ENCODE measurements at places on chromosomes 1 and 21.
A peak's percentile ranks its signal among the peaks of the same experiment; 100 is the strongest.

DNA sequence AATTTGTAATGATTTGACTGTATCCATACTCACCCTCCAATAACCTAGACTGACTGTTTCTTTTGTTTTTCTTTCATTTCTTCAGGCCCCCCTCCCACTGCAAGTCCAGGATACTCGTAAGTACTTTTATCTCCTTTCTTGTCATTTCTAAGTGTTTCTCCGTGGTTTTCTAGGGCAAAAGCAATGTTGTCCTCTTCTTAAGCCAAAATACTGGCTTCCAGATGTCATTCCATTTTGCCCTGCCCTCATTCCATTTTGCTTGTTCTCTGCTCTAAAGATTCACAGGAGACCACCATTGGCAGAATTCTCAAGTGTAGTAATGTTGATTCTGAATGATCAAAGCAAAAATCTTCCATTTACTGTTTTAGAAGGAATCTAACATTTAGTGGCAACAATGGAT, 152.8 kb upstream of the UBE2U start:
- no peak for DNase-seq

DNA sequence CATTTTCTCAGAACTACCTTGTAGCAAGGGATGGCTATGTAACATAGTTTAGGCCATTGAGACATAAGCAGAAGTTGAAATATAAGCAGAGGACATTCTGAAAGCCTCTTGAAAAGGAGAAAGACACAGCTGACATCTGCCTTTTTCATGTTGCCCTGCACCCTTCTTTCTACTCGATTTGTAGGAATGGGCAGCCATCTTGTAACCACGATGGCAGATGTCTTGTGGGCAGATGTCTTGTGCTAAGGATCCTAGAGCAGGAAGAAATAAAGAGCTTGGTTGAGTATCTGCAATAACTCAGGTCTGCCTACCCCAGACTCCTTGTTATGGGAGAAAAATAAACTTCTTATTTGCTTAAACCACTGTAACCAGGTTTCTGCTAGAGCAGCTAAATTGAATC, 351.0 kb downstream of the PDE4B start:
- no peak for DNase-seq

- DNase-seq = no peak
These were observed 414.7 kb upstream of the PROX1 start for GRCh38 chr1:213572912-213573647.

- no peak for DNase-seq
These were observed 7.8 kb upstream of the PROX1 start for GRCh38 chr1:213979751-213980586.

GRCh38 chr1:18649693-18650370, 19.2 kb downstream of the PAX7 start:
- DNase-seq = no peak

GRCh38 chr1:96872757-96873156, 151.2 kb downstream of the PTBP2 start:
- DNase-seq = no peak

DNA sequence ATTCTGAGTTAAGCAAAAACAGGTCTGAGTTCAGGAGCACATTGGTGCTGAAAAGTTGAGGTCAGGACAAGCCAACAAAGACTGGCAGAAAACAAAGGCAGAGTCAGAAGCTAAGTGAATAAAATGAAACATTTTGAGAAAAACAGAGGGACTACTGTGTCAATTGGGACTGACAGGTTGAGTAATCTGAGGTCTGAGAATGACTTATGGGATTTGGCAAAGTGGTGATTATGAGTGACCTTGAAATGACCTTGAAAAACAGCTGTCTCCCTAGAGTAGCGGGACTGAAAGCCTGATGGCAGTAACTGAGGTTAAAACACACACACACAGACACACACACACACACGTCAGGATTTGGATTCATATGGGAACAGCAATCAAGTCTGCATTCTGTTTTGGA, 8.8 kb upstream of the COG2 start:
- DNase-seq = no peak

- DNase-seq = no peak
These were observed 110.1 kb downstream of the ST3GAL3 start for GRCh38 chr1:43817304-43817939.

DNA sequence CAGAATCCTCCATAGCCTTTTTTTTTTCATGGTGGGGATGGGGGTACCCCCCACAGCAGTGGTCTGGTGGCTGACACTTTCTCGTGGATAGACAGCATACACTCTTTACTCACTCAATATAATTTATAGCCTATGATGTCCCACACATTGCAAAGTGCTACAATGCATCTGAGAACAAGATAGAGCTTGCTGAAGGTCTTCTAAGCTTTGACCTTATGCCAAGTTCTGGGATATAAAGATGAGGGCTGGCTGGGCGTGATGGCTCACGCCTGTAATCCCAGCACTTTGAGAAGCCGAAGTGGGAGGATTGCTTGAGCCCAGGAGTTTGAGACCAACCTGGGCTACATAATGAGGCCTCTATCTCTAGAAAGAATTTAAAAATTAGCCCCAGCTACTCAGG, 78.0 kb downstream of the MPZL1 start:
- peak; percentile 84 for DNase-seq

GRCh38 chr1:17148950-17149608, 29.8 kb upstream of the PADI2 start:
- no peak for DNase-seq

DNA sequence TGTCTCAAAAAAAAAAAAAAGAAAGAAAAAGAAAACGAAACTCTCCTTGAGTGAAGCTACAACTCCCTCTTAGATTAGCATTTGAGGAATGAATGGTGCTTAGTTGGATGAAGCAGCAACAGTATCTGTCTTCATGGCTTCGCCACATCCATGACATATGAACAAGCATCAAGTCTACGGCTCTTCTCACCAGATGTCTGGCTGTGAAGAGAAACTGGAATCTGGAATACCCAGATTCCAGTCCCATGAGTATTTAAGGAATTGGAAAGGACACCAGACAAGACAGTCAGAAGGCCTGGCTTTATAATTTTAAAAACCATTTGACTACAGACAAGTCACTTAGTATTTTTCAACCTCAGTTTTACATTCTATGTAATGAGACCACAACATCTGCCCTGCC, 38.0 kb upstream of the TADA1 start:
- no peak for DNase-seq

- no peak for DNase-seq
These were observed 41.9 kb upstream of the FCRL4 start for GRCh38 chr1:157639800-157640199.

GRCh38 chr1:205947024-205947423, 3.8 kb upstream of the SLC26A9 start:
- peak; percentile 95 for DNase-seq

Data from MCF 10A (cell line).